GM10248 (cell line): ENCODE measurements at places on chromosomes 16 and 17.

- no peak for DNase-seq
Measured at GRCh38 chr16:9249534-9249933, 158.1 kb downstream of the HAPSTR1 start.

GRCh38 chr16:89855986-89856385 is 17.4 kb upstream of the TCF25 start:
- DNase-seq, result no peak

DNA sequence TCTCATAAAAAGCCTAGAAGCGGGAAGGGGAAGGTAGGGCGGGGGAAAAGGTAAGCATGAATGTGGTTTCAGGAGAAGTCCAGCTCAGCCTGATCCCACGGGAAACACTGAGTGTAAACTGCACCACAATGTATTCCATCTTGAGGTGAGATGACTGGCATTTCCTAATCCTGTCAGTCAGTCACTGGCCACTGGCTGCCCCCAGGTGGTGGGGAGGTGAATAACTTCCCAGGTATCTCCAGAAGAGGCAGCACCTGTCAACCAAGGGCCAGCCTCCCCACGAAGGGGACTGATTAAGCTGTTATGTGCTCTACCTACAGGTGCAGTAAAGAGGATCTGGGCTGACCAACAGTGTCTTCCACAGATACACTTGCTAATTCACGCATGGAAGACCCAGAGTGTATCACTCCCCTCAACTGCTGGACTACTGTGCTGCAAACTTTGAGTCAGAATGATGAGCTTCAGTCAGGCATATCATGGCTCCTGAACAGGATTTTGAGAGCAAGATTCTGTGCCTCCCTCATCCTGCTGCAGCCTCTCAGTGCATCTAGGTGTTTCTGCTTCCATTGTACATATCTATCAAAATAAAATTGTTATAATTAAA is 108.5 kb upstream of the CCL2 start:
- peak; percentile 61 for DNase-seq

DNA sequence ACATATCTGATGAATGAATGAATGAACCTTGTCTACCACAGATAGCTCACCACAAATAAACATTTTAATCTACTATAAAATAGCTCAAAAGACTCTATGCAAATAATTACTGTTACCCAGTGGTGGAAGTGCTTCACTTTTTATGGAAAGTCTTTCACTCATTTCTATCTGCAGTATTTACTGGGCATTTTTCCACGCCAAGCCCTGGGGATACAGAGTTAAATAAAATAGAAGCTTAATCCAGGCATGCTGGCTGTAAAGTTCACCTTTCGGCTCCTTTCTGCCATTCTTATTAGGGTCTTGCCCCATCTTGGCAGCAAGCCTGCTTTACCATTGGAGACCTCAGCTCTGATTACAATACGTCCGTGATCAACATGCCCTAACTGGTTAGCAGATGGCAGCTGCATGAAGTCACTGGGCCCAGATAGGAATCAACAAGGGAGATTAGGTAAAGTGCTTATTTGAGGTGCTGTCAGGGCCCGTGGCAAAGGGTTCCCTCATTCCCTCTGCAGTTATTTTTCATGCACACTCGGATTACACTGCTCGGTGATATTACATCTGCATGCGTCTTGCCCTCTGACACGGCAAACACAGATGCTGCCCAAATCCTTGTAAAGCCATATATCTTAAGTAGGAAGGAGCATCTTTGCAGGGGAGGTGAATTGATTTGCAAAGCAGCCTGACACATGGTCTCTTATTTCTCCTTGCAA is 648.9 kb downstream of the WWOX start:
- no peak for DNase-seq

DNA sequence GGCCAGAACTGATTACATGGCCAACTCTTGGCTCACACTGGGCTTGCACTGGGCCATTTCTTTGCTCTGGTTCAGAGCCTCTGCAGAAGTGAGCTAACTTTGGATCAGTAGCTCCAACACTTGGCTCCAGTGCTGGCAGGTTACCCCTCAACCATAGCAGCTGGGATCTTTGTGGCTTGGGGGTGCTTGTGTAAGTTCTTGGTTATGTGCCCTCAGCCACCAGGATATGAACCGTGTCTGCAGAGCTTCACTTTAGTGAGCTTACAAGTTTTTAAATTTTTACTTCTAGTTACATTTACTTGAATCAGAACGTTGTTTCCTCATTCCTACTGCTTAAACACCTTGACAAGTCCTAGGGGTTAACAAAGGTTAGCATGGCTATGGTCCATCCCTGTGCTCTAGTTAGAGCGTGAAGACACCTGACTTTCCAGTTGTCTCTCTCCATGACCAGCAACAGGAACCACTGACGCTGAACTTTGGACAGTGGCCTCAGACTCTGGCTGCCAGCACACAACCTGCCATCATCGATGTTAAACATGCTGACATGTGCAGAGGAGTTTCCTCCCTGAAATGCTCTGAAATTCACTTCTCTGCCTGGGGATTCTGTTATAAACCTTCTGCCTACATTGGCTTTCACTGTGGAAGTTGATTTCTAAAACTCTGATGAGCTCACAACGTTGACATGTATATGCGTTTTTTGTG is 4.1 kb downstream of the PDF start:
- no peak for DNase-seq

DNA sequence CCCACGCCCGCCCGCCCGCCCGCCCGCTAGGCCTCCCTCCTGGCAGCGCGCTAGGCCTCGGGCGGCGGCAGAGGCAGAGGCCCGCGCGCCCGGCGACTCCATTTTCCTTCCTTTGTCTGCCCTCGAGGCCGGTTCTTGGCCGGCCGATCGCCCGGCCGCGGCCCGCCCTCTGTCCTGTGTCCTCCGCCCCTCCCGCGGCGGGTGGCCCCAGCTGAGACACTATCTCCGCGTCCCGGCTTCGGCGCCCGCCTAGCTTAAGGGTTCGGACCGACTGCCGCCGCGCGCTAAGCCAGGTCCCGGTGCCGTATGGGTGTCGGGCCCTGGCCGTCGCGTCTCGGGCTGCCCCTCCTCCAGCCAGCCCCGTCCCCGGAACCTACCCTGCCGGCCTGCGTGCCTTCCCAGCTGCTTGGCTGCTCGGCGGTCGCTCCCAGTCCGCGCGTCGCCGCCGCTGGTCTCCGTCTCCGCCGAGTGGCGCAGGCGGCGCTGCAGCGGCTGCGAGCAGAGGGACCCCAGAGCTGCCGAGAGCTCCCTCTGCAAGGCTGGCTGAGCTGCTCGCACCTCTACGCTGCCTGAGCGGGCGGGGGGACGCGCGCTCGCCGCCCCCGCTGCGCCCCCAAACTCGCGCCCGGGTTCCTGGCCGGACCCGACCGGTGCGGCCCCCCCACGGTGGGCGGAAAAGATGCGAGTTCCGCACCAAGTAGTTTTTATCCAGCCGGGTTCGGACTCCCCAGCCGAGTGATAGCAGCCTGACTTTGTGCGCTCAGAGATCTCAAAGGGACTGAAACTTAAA is 787 bp downstream of the CTCF start:
- no peak for DNase-seq

- no peak for DNase-seq
Measured at GRCh38 chr16:4110680-4111079, 5.6 kb downstream of the ADCY9 start.

- peak; percentile 54 for DNase-seq
Measured at GRCh38 chr16:90077757-90078578, 837 bp upstream of the PRDM7 start.

DNA sequence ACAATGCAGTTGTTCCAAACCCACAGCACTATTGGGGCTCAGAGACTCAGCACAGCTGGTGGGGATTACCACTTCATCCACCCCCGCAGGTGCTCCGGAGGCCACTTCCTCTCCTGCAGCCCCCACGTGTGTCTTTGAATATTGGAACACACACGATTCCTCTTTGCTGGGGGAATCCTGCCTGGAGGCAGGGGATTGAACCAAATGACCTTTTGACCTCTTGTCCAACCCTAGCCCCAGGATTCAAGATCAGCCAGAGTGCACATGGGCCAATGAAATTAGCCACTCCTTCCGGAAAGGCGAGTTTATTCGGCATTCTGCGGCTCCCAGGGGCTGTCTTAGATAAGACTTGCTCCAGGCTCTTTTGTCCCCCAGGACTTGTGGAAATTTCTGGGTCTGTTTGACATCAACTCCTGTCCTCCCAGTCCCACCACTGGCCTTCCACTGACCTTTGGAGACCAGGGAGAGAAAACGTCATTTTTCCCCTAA is 350.2 kb downstream of the FOXL1 start:
- DNase-seq, result peak; percentile 52

DNA sequence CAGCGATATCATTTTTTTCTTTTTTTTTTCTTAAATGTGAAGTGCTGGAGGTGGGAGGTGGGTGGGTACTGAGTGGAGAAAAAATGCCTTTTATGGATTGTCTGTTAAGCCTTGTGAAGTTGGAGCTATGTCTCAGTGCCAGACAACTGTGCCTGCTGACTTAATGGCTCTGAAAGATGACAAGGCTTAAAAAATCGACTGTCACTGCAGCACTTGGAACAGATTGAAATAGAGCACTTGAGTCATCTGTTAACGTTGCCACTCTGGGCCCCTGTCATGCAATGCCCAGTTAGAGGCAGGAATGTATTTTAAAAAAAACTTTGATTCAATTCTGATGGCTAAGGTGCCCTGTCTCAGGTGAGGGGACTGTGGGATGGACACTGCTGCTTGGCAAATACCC is 108.2 kb upstream of the HS3ST2 start:
- DNase-seq, result no peak

DNA sequence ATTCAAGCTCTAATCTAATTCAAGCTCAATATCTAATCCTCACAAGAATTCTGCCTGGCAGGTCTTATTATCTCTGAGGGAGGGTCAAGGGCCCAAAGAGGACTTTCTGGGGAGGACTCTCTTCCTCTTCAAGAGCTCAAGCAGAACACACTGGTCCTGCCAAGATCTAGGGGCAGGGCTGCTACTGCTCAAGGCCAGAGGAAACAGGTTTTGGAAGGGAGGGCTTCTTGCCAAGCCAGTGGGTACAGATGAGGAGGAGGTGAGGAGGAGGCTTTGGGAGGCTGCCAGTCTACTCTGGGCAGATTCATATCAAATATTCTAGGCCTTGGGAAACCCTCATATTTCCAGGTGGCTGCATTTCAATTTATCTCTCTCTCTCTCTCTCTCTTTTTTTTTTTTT is 51.8 kb upstream of the IL34 start:
- DNase-seq, result no peak

DNA sequence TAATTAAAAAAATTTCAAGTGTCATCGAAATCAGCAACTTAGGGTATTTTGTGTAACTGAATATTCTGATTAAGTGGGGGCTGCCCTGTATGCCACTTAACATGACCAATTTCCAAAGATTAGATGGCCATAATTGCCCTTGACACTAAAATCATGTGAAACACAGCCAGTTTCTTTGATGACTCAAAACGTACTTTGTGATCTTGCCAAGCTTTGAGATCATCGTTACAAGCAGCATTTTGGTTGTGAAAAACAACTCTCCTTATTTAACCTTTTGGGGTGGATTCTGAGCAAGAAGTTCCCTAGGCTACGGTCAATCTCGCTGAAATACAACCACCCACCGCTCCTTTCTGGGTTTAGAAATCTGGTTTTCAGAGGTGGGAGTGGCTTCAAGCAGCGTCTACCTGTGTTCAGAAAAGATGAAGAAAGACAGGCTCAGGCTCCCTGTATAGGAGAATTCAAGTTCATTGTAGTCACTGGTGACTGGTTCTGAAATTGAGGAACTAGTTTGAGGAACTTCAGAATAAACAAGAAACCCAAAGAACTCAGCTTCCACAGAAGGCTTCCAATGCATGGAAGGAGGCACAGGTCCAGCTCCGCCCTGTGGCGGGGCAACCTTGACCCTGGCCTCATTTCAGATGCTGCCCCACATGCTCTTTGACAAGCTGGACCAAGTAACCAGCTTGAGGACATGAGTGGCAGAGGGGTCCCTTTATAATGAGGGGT is 9.4 kb downstream of the MAP3K14 start:
- peak; percentile 66 for DNase-seq

DNA sequence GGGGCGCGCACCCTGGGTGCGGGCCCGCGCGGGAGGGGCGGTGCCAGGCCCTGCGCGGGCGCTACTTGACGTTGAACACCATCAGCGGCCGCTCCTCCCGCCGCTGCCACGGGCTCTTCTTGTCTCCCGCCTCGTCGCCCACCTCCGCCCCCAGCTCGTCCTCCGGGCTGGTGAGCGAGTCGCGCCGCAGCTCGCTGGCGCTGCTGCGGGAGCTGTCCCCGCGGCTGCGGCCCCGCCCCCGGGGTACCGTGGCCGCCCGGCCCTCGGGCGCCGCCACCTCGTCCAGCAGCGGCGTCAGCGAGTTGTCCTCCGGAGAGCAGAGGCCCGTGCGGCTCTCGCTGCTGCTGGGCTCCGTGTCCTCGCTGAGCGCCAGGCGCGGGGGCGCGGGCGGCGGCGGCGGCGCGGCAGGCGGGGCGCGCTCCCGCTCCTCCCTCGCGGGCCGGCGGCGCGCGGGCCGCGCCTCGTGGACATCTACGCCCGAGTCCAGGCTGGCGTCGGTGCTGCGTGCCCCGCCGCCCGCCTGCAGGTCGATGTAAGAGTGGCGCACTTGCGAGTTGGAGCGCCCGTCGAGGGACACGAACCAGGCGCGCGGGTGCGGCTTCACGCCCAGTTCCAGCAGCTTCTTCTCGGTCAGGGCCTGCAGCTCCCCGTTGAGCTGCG is 8.7 kb downstream of the GRN start:
- DNase-seq, result peak; percentile 49

DNA sequence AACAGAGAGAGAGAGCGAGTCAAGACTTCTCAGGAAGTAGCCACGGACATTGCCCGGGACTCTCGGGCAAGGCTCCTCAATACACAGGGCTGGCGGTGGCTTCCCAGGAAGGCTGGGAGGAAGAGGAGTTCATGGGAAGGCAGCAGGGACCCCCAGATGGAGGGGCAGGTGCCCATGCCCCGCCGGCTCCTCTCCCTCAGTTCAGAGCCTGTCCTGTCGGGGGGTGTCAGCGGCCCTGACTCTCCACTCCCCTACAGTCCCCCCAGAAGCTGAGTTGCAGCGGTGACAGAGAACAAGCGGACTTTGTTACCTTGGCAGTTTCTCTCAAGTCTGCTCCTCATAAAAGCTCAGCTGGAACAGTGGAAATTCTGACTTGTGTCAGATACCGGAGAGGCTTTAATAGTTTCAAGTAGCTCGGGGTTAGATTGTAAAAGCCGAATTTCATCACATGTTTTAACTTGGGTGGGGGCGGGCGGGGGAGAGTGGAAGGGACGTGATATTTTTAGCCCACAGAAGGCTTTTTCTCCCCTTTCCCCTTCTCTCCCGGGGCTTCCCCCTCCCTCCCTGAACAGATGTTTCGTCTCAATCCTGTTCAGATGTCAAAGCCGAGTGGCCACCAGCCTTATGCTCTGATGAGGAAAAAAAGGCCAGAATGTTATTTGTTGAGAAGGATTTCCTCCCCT is 65.2 kb downstream of the NKD1 start:
- no peak for DNase-seq

GRCh38 chr17:3007651-3008121 is 55.7 kb downstream of the OR1D5 start:
- no peak for DNase-seq
